Mesenteric fat pad (tissue), 1 donor: ENCODE measurements at places on chromosomes 3 and 15. TPM values are rescaled to one million over a fixed set of nuclear protein-coding genes. Genes with fewer than 3 reads are reported as not detected.

GRCh38 chr15:75076277-75076676 is 52.9 kb downstream of the PPCDC start:
- no peak for DNase-seq

DNA sequence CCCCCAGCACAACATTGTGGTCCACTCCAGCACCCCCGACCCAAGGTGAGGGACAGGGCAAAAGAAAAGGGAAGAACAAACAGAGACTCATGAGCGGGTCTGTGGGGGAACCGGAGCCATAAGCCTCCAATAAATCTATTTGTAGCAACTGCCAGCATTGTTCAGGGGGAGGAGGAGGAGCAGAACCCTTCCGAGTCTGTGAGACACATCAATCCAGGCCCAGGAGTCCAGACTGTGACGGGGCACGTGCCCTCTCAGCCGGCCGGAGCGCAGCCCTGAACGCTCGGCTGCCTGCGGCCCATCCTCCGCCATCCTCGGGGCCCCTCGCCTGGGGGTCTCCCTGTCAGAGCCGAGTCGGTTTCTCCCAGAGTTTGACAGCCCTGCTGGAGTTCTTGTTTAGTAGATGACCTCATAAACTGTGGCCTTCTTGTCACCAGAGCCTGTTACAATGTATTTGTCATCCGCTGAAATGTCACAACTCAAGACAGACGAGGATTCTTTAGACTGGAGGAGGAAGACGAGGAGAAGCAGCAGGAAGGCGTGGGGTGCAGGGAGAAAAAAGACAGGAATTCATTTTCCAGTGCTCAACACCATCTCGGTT is 47.9 kb downstream of the TLE3 start:
- DNase-seq: peak; percentile 76

- no peak for DNase-seq
Measured at GRCh38 chr3:19711160-19711782, 222.7 kb downstream of the EFHB start.

- no peak for DNase-seq
Measured at GRCh38 chr3:62574266-62574898, 201.0 kb upstream of the FEZF2 start.

Gene MYZAP
- 65.5 TPM for total RNA-seq

Gene FSTL1
- total RNA-seq: 1,301 TPM

Gene AHSG
- total RNA-seq: not detected
